ENCODE measurements at places on chromosomes 5 and 9.

DNA sequence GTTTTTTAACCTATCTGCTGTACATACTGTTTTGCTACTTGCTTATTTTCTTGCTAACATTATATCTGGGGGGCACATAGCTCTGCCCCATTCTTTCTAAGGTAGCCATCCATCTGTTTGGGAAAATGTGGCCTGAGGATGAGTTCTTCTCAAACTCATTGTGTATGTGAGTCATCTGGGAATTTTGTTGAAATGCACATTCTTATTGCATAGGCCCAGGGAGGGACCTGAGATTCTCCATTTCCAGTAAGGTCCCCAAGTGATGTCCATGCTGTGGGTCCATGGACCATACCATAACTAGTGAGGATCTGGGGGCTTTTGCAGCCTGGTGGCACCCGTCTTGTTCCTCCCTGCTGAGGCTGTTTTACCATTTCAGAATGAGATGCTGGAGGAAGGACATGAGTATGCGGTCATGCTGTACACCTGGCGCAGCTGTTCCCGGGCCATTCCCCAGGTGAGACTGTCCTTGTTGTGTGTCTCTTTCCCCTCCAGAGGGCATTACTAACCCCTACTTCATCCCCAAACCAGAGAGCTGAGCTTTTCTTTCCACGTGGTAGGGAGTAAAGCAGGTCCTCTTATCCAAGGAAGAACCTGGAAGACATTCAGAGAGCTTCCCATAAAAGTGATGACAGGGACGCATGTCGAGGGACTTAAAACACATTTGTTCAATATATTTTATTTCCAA lies 28.6 kb downstream of the CYFIP2 start:
- DNase-seq: no peak

GRCh38 chr5:141914199-141914743 lies 9.4 kb upstream of the DELE1 start:
- no peak for DNase-seq

GRCh38 chr5:119578937-119579336 lies 50.4 kb upstream of the FAM170A start:
- no peak for DNase-seq

GRCh38 chr5:142422429-142422828 lies 97.6 kb upstream of the SPRY4 start:
- no peak for DNase-seq

GRCh38 chr5:155969537-155969936 lies 357.4 kb upstream of the SGCD start:
- DNase-seq: no peak

GRCh38 chr5:172342918-172343317 lies 59.4 kb upstream of the UBTD2 start:
- no peak for DNase-seq

DNA sequence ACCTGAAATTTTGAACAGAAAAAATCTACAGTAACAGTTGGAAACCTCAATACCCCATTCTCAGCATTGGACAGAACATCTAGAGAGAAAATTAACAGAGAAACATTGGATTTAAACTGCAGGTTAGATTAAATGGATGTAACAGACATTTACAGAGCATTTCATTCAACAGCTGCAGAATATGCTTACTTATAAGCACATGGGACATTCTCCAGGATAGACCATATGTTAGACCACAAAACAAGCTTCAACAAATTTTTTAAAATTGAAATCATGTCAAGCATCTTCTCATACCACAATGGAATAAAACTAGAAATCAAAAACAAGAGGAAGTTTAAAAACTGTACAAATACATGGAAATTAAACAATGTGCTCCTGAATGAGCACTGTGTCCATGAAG lies 316.3 kb downstream of the FAM170A start:
- DNase-seq: no peak

Data from stimulated activated CD8-positive, alpha-beta memory T cell treated with anti-CD3 and anti-CD28 coated beads, Interleukin-4, amount 100 ng/mL, for 1 hour (primary cell).